ENCODE measurements at places on chromosomes 7 and 10. TPM values are rescaled to one million over a fixed set of nuclear protein-coding genes. Genes with fewer than 3 reads are reported as not detected.

DNA sequence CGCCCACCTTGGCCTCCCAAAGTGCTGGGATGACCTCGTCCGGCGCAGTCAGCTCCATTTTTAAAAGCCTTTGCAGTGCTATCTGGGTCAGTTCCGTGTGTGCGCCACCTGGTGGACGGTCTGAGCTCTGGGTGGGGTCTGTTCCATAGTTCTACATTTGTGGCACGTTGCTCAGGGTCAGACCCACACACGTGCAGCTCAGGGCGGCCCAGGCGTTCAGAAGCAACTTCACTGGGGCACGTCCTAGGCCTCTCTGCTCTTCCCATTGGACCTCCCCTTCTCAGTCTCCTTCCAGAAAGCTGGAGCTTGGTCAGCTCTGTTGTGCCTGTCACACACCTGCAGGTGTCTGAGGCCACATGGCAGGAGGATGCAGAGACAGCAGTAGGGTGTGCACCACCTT, 137.9 kb downstream of the DNAJB6 start:
- peak; percentile 11 for DNase-seq

Gene TACC2
- total RNA-seq: 5.6 TPM

DNA sequence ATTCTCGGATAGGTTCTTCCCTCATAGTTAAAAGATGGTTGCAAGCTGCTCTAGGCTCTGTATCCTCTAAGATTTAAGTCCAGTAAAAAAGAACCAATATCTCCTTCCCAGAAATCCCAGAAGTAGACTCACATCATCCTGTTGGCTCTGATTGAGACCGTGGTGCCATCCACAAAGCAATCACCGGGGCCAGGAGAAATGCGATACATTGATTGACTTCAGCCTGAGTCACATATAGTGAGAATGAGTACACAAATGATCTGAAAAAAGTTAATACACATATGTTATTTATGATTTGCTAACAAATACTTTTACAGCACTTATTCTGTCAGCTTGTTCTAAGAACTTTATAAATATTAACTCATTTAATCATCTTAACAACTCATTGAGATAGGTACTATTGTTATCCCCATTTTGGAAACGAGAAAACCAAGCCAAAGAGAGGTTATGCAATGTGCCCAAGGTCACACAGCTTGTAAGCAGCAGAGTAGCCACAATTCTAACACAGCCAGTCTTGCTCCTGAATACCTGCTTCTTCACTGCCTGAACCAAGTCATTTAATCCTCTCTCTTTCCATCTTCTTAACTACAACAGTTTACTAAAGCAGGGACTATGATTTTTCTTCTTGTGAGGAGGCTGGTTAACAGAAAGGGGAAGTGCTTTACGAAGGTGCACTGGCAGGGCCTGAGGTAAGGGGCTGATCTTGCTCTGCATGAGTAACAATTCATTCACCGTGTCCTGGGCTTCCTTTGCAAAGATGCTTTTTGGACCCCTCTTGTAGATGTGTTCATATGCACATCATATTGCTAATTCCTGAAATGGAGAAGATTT, 177.0 kb downstream of the REEP3 start:
- DNase-seq: no peak

DNA sequence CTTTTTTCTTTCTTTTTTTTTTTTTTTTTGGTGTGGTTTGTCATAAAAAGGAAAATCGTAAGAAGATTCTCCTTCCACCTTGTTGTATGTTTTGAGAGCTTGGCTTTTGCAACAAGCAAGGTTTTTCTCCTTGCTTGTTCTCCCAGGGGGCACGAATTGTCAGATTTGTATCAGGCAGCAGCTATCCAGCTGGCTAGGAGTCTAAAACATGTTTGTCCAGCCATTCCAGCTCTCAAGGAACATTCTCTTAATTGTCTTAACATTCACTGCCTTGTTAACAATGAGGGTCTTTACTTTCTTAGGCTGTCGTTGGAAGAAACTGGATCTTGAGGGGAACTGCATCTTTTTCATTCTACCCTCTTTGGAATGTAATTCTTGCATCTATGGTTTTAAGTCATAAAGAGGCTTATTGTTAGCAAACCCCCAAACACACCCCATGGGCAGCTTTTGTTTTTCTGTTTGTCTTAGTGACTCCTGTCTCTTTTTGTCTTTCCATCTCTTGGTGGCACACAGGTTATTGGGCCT, 14.6 kb downstream of the SHTN1 start:
- DNase-seq: no peak

DNA sequence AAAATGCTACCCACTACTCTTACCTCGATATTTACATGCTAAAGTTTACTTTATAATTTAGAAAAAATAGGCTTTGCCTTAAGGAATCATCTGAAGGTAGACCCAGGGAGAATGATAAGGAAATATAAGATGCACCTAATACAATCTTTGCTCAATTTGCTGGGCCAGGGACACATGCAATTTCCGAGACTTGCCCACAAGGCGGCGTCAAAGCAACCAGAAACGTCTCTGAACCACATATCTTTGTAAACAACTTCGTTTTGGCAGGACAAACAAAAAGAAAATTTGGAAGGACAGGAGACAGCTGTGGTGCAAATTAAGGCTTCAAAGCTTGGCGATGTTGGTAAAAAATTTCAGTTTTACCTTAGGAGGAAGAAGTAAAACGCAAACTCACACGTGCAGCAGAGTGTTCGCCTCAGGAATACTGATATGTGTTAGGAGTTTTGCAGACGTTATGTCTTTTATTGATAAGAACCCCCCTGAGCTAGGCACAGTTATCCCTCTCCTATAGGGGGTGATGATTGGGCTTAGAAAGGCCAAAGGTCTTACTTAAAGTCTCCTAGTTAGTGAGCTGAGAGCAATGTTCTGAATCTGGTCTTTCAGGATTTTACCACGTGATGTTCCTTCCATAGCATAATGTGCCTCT, 134.3 kb downstream of the PRKCQ start:
- DNase-seq: peak; percentile 42

Gene SFRP4
- 0.43 TPM for total RNA-seq

GRCh38 chr7:85927226-85927625, 716.5 kb upstream of the GRM3 start:
- DNase-seq: no peak

DNA sequence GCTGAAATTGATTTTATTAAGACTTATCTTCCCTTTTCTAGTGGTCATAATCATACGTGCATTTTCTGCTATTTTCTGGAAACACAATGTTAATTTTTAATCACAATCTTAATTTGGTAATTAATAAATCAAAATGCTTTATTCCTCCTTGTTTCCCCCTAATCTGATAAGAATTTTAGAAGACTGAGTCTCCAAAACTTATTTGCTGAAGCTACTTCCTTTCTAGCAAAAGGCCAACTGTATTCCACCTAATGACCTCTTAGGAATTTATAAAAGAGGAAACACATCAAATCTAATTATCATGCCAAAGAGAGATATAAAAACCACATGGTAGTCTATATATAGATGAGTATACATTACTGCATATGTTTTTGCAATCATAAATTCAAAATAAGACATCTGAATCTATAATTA, 140.6 kb downstream of the GNAI1 start:
- no peak for DNase-seq

- DNase-seq: no peak
Observed at GRCh38 chr10:34507217-34507616, 307.9 kb downstream of the PARD3 start.
